ENCODE measurements at places on chromosomes 1 and 21.

GRCh38 chr1:179924268-179924667 is 30.3 kb upstream of the CEP350 start:
- DNase-seq, result no peak

DNA sequence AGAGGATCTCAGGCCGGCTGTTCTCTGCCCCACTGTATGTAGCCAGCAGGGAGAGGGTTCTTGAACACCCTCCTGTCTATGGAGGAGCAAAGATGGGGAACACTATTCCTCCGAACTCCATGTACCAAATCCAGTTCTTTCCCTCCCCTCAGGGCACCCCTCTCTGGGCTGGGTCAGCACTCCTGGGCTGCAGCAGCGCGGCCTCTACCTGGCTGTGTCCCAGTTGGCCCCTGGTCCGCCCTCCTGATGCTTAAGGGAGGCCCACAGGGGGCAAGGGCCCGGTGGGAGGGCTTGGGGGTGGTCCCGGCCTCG is 471 bp upstream of the ADPRS start:
- no peak for DNase-seq

- no peak for DNase-seq
These were observed 56.2 kb downstream of the DPYD start for GRCh38 chr1:97864615-97865014.

GRCh38 chr1:175493321-175494010 is 249.9 kb downstream of the TNR start:
- no peak for DNase-seq

GRCh38 chr21:32410916-32411315 is 1.6 kb upstream of the EVA1C start:
- no peak for DNase-seq

GRCh38 chr1:44481701-44482100 is 76.6 kb downstream of the RNF220 start:
- DNase-seq, result no peak

DNA sequence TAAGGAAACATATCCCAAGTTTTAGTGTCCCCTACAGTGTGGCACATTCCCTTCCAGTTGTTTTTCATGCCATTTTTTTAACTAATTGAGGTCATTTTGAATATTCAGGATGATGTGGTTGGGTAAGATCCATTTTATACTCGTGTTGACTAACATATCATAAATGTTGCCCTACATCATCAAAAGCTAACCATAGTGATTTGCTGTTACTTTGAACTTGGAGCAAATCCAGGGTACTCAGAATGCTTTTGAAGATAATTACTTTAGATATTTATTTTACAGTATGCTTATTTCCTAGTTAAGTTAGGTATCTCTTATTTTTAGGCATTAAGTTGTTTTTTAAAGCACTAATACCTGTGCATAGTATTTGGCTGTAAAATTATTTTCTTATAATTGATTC is 57.8 kb downstream of the DYRK1A start:
- no peak for DNase-seq

DNA sequence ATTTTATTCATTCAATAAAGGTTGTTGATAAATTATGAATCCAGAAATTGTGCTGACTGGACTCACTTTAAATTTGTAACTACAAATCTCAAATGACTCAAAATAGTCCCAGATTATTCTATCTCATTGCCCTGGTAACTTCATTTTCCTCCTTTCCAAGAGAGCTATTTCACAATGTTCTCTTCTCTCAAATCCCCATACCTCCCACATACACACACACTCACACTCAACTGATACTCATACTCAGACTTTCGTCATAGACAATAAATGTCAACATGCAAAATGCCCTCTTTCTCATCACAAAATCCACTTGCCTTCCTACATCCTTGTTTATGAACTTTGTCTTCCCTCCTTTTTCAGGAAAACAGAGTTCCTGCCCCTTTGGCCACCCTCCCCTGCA is 33.3 kb downstream of the EXTL2 start:
- no peak for DNase-seq
